ENCODE measurements at places on chromosomes 7 and 10. TPM values are rescaled to one million over a fixed set of nuclear protein-coding genes. Genes with fewer than 3 reads are reported as not detected.

Gene VSIR
- polyA plus RNA-seq = 31.6 TPM

GRCh38 chr10:32905466-32905865 is 52.6 kb downstream of the ITGB1 start:
- no peaks in the 10 kb centered on the region for H3K27me3 ChIP-seq
- no peak overlapping the region for H3K4me3 ChIP-seq
- DNase-seq = no peak
- no peaks in the 10 kb centered on the region for H3K4me1 ChIP-seq
- H3K36me3 ChIP-seq = no peaks in the 10 kb centered on the region

DNA sequence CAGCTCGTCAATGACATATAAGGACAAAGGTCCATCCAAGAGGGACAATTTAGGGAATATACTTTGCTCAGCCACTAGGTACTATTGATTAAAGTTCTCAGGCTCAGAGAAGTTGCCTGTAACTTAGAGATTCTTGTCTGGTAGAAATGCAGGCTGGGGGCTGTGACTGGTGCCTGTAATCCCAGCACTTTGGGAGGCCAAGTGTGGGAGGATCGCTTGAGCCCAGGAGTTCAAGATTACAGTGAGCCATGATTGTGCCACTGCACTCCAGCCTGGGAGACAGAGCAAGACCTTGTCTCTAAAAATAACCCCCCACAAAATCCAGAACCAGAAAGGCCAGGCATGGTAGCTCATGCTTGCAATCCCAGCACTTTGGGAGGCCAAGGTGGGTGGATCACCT is 36.2 kb upstream of the ACTR3B start:
- no peak for DNase-seq
- no peaks in the 10 kb centered on the region for H3K4me1 ChIP-seq
- no peak overlapping the region for H3K27ac ChIP-seq
- no peak overlapping the region for H3K4me3 ChIP-seq

DNA sequence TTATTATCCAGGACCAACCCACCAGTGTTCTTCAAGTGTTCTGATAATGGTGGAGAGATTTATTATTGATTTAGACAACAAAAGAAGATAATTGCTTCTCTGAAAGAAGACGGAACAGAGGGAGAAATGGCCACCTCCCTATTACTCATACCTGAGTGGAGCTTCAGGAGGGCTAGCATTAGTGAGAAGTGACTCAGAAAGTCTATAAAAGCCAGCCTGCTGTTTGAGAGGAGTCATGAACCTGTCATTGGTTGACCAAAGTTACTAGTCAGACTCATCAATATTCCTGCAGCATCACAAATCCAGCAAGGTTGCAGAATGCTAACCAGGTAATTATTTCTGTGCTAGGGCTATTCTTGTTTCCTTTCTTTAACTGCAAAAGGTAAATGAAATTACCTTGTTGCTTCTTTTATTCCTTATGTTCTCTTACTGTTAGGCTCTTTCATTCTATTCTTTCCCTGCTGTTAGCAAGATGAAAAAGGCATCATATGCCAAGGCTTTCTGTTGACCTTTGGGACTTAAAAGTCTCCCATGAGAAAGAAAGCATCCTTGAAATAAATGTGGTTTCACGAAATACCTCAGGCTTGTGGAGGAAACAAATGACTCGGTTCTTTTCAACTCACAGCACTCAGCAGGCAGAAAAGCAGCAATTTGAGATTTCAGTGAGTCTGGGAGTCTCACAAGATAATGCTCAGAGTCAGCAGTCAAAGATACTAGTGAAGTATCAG is 256.4 kb upstream of the PHYHIPL start:
- H3K27ac ChIP-seq = no peak overlapping the region
- no peak overlapping the region for H3K4me3 ChIP-seq
- DNase-seq = no peak
- no peaks in the 10 kb centered on the region for H3K36me3 ChIP-seq

Gene CPXM2
- polyA plus RNA-seq = 1.6 TPM

- no peak overlapping the region for H3K27ac ChIP-seq
- H3K4me3 ChIP-seq = no peak overlapping the region
- no peaks in the 10 kb centered on the region for H3K36me3 ChIP-seq
Measured at GRCh38 chr7:113880559-113880958, 38.2 kb downstream of the PPP1R3A start.

DNA sequence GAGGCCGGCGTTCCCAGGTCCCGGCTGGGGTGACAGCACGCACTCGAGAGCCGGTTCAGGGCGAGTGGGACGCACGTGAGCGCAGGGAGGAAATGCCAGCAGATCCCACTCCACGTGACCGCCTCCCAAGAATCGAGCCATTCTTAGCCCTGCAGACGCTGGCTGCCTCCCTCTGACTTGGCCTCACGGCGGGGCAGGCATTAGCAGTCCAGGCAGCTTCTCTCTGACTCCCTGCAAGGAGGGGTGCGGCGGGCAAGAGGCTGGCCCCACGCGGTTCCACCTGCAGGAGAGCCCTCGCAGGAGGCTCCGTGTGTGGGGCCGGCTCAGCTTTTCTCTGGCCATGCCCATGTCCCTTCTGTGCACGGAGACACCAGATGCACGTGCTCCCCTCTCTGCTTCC is 10.1 kb downstream of the GPR146 start:
- no peak overlapping the region for H3K4me3 ChIP-seq
- no peak for DNase-seq
- no peaks in the 10 kb centered on the region for H3K36me3 ChIP-seq
- H3K27ac ChIP-seq = peak overlapping the region; percentile 73
- H3K4me1 ChIP-seq = peaks cover 60% of the 10 kb centered on the region
- H3K27me3 ChIP-seq = no peaks in the 10 kb centered on the region

DNA sequence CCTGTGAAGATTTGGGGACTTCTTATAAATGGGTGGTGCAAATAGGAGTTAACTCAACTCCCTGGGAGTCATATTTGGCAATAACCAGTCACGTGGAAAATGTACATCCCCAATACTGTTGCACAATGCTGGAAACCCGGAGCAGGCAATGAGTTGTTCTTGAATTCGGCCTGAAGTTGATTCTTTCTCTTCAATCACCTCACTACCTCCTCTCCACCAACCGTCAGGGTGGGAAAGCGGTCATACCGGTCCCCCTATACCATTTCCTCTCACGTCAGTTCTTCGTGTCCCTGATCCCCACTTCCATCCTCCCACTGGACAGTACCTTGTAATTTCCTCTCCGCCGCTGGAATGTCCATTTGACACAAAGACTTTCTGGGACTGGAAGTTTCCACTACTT is 2.8 kb downstream of the GIMAP5 start:
- peak overlapping the region; percentile 70 for H3K27ac ChIP-seq
- no peak for DNase-seq
- no peaks in the 10 kb centered on the region for H3K27me3 ChIP-seq
- no peak overlapping the region for H3K4me3 ChIP-seq
- no peaks in the 10 kb centered on the region for H3K36me3 ChIP-seq
- H3K4me1 ChIP-seq = no peaks in the 10 kb centered on the region

Gene ZNF239
- 11.2 TPM for polyA plus RNA-seq

DNA sequence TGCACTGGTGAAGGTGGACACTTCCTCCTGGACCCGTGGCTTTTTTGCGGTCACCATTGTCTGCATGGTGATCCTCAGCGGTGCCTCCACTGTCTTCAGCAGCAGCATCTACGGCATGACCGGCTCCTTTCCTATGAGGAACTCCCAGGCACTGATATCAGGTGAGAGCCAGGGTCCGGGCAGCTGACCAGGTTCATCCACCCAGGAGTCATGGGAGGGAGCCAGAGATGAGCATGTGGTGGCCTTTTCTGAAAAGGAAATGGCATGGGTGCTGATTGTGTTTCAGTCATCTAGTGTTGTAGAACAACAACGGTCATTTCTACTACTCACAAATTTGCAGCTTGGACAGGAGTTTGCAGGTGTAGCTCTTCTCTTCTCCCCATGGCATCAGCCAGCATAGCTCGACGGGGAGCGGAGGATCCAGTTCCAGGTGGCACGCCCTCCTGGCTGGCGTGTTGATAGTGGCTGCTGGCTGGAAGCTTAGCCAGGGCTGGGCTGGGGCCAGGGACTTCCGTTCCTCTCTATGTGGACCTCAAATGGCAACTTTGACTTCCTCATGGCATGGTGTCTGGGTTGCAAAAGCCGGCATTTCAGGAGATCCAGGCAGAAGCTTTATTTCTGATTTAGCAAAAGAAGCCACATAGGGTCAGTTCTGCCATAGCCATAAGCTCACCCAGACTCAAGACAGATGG is 32.7 kb downstream of the SLC29A3 start:
- no peaks in the 10 kb centered on the region for H3K36me3 ChIP-seq
- no peaks in the 10 kb centered on the region for H3K4me1 ChIP-seq
- H3K4me3 ChIP-seq = no peak overlapping the region
- H3K27me3 ChIP-seq = no peaks in the 10 kb centered on the region

DNA sequence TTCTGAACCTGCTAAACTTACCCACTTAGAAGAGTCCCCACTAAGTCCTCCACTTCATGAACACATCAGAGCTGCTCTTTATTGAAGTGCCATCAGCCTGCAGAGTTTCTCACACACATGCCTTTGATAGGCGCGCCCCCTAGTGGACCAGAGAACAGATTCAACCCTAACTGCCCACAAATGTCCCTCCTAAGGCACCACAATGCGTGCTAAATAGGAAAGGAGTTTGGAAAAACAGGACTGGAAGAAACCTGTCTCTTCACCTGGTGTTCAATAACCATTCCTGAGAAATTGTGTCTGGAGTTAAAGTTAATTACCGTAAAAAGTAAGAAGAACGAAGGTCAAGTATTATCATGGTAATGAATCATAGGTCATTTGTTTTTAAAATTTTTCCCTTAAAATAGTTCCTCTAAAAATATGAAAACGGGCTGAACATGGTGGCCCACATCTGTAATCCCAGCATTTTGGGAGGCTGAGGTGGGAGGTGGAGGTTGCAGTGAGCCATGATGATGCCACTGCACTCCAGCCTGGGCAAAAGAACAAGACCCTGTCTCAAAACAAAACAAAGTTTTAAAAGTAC is 249.7 kb downstream of the ELMO1 start:
- peaks cover 12% of the 10 kb centered on the region for H3K4me1 ChIP-seq
- peak; percentile 81 for DNase-seq
- H3K36me3 ChIP-seq = peaks cover 42% of the 10 kb centered on the region
- no peaks in the 10 kb centered on the region for H3K27me3 ChIP-seq

Gene SP4
- polyA plus RNA-seq = 9.1 TPM

GRCh38 chr10:122239578-122240257 is 31.4 kb upstream of the BTBD16 start:
- H3K36me3 ChIP-seq = peaks cover 74% of the 10 kb centered on the region
- H3K4me1 ChIP-seq = no peaks in the 10 kb centered on the region
- DNase-seq = no peak
- no peaks in the 10 kb centered on the region for H3K27me3 ChIP-seq
- no peak overlapping the region for H3K27ac ChIP-seq

DNA sequence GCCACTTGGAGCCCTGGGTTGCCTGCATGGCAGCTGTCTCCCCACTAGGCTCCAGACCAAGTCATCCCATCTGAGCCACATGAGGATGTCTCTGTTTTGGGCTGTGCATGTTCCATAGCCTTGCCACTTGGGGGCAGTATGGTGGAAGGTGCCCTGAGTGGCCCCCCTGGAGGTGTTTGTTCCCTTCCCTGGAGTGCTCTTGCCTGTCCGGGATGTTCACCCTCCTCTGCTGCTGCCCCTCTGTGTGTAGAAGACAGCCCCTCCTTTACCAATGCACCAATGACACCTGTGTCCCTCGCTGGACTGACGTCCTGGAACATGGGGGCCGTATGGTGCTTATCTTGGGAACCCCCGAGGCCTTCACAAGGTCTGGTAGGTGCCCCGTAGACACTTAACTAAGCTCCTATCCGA is 100.2 kb downstream of the ACTR3B start:
- no peaks in the 10 kb centered on the region for H3K4me1 ChIP-seq
- no peak for DNase-seq
- no peaks in the 10 kb centered on the region for H3K27me3 ChIP-seq
- no peak overlapping the region for H3K27ac ChIP-seq

- H3K27me3 ChIP-seq = no peaks in the 10 kb centered on the region
- peak overlapping the region; percentile 94 for H3K27ac ChIP-seq
- no peak for DNase-seq
- no peaks in the 10 kb centered on the region for H3K36me3 ChIP-seq
- no peak overlapping the region for H3K4me3 ChIP-seq
Measured at GRCh38 chr10:79072041-79072441, 3.3 kb downstream of the ZMIZ1 start.

Gene CEP55
- polyA plus RNA-seq = 19.2 TPM

- no peak overlapping the region for H3K4me3 ChIP-seq
- H3K27ac ChIP-seq = no peak overlapping the region
- no peaks in the 10 kb centered on the region for H3K27me3 ChIP-seq
- no peaks in the 10 kb centered on the region for H3K4me1 ChIP-seq
- no peak for DNase-seq
- H3K36me3 ChIP-seq = no peaks in the 10 kb centered on the region
Measured at GRCh38 chr7:19060761-19061259, 56.6 kb downstream of the TWIST1 start.

DNA sequence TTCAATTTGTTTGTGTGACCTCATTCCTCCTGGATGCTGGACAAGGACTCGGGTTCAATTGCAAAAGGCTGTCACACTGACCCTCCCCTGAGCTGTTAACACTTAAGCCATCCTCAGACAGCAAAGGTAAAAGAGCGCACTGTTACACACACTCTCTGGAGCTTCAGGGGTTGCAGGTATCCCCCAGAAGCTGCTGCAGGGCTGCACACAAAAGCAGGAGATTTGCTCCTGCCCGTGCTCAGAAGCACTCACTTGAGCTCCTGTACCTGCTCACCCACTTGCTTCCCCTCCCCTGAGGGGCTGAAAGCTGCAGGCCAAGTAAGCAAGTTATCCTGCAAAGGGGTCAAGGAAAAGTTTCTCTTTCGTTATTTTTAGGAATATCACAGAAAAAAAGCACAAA is 886.2 kb upstream of the ZWINT start:
- no peak for DNase-seq
- H3K4me3 ChIP-seq = no peak overlapping the region
- no peak overlapping the region for H3K27ac ChIP-seq
- no peaks in the 10 kb centered on the region for H3K36me3 ChIP-seq
- H3K27me3 ChIP-seq = no peaks in the 10 kb centered on the region

- no peak overlapping the region for H3K27ac ChIP-seq
- no peaks in the 10 kb centered on the region for H3K36me3 ChIP-seq
- H3K4me3 ChIP-seq = no peak overlapping the region
- no peaks in the 10 kb centered on the region for H3K27me3 ChIP-seq
- no peaks in the 10 kb centered on the region for H3K4me1 ChIP-seq
- DNase-seq = no peak
Measured at GRCh38 chr10:17981766-17982380, 30.2 kb downstream of the SLC39A12 start.

DNA sequence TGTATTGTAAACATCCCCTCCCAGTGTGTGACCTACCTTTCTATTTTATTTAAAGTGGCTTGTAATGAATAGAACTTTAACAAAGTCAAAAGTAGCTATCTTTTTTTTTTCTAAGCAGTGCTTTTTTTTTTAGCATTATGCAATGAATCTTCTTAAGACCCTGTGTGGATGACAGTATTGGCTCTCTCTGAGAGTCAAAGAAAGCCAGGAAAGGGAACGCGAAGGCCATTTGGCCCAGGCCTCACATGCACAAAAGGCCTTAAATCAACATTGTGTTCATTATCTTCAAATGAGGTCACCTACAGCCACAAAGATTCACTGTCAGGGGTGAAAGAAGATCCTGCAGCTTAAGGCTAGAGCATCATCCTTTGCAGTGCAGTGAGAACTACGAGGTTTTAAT is 721.5 kb downstream of the GRID1 start:
- no peaks in the 10 kb centered on the region for H3K4me1 ChIP-seq
- H3K27ac ChIP-seq = no peak overlapping the region
- H3K27me3 ChIP-seq = no peaks in the 10 kb centered on the region
- DNase-seq = no peak
- no peaks in the 10 kb centered on the region for H3K36me3 ChIP-seq
